ENCODE measurements at places on chromosomes 3 and 15.

DNA sequence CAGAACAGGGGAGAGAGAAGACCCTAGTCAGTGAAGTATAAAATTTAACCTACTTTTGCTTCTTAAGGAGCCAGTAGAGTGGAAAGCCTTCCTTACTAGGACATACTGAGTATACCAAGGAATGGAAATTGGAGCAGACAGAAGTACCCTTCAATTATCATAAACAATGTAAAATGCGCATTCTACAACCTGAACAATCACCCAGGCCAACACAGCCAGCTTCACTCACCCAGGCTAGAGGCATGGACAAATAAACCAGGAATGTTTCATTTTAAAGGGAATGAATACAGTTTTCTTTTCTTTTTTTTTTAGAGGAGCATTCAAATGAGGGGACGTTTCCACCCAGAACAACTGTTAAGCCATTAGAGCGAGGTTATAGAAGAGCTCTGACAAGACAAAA, 41.9 kb upstream of the PLXND1 start:
- no peak for DNase-seq

GRCh38 chr3:12947504-12948369, 106.4 kb upstream of the RPL32 start:
- no peak for DNase-seq

DNA sequence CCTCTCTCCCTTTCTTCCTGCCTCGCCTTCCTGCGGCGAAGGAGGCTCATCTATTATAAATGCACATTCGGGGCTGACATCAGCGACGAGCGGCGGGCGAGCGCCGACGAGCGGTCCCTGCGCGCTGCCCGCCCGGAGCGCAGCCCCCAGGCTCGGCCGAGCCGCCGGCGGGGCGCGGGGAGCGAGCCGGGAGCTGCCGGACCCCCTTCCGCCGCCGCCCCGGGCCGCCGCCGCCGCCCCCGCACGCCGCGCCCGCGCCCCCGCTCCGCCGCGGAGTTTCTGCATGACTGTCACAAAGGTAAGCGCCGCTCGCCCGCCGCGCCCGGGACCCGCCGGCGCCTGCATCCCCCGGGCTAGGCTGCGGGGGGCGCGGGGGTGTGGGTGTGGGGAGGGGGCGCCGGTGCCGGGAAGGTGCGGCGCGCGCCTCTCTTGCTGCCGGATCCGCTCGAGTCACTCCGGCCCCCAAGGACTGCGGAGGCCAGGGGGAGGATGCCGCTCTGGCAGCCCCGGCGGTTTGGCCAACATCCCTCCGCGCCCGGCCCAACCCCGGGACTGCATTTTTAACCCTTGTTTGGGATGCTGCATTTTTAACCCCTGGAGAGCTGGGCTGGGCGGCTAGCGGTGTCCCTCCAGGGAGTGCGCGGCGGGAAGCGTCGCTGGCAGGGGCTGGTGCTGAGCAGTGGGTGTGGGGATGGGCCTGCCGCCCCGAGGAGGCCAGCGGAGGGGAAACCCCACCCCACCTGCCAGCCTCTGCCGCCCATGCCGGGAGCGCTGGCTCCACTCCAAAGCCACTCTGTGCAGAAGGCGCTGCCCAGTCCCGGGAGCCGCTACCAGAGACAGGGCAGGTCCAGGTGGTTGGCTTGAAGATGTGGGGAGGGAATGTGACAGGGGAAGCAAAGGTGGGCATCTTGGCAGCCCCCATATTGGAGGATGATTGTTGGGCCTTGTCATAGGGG, at the start of gene CORO2B:
CORO2B (plus strand) TSS at position 14 of the 956 bp plus-strand sequence; CDS start at position 284, 270 bp downstream.
- no peak for DNase-seq

- no peak for DNase-seq
Measured at GRCh38 chr3:24740326-24740725, 245.7 kb upstream of the THRB start.

- no peak for DNase-seq
Measured at GRCh38 chr3:33092496-33093254, 4.3 kb downstream of the GLB1 start.

DNA sequence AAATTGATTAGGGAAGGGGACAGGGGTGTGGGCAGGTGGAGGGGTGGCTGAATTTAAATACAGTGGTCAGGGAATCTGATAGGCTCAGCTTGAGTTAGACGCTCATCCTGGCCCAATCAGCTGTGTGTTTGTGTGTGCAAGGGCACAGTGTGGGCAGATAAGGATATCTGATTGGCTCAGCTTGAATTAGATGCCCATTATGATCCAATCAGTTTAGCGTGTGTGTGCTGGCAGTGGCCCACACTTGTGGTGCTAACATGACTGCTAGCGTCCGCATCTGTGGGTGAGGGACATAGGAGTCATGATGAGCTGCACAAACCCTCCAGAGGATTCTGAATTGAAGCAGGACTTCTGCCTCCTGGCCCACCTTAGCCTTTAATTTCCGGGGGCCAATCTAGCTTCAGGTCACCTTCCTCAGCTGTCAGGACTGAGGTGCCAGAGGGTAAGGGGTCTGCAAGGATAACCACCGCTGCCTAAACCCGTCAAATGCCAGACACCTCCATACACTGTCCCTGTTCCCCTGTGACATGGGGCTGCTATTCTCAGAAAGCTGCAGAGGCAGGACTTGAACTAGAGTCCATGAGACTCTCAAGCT, 97.3 kb downstream of the CORO2B start:
- DNase-seq: no peak

DNA sequence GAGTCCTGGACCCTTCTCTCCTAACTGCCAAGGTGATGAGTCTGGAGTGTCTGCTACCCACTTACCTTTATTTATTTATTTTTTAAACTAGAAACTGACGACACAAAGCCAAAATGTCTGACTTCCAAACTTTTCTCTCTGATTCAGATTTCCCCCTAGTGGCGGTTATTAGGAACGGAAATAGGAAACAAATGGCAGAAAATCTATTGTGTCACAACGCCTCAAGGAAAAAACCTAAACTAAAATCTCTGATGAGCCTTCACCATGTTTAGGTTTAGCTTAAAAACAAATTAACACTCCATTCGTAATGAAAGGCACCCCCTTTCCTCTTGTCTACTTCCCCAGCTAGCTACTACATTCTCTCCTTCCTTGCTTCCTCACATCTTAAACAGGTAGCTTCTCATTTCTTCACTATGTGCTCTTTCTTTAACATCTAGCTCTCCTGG, 94.0 kb upstream of the MEX3B start:
- DNase-seq: no peak

- DNase-seq: no peak
Measured at GRCh38 chr15:79381593-79381992, 50.5 kb upstream of the MINAR1 start.

DNA sequence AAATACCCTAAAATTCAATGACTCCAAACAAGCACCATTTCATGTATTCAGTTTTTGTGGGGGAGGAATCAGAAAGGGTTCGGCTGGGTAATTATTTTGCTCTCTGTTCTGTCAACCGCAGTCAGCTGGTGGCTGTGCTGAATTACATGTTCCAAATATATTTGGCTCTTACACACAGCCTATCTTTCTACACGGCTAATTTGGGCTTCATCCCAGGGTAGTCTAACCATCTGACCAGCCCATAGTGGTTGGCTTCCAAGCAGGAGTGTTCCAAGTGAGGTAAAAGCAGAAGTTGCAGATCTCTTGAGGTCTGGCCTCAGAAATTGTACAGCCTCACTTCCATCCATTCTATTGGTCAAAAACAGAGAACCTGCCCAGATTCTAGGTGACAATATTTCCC, 760.8 kb upstream of the SEMA6D start:
- DNase-seq: no peak

- DNase-seq: no peak
Measured at GRCh38 chr3:64220161-64220914, 4.9 kb downstream of the PRICKLE2 start.

DNA sequence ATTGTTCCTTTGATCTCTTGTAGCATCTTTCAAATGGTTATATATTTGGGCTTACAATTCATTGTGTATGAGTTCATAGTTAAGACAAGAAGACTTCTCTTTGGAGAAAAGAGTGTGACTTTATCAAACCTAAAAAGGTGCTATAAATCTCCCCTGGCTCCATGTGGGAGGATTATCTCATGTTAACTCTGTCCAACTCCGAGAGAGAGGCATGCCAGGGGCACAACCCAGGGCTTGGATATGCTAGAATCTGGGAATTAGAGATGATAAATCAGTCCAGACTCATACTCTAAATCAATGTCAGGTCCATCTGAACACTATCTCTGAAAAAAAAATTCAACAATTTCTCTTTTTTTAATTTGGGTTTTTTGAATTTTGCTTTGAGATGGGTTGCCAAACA, 462.8 kb downstream of the TUSC7 start:
- no peak for DNase-seq

DNA sequence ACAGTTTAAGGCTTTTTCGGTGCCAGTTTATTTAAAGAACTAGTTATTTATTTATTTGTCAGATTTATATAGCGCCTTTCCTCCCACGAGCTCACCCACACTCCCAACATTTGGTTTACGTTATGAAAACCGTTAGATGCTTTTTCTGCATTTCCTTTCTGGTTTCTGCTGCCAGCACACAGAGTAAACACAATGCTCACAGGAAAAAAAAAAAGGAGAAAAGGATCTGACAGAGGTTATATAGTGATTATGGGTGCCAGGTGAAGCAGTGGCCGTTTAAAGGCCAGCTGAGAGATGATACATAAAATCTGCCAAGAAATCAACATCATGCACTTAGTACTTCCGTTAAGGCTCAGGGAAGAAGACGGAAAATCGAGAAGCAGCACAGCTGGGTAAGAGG, 37.9 kb downstream of the ETV5 start:
- no peak for DNase-seq

DNA sequence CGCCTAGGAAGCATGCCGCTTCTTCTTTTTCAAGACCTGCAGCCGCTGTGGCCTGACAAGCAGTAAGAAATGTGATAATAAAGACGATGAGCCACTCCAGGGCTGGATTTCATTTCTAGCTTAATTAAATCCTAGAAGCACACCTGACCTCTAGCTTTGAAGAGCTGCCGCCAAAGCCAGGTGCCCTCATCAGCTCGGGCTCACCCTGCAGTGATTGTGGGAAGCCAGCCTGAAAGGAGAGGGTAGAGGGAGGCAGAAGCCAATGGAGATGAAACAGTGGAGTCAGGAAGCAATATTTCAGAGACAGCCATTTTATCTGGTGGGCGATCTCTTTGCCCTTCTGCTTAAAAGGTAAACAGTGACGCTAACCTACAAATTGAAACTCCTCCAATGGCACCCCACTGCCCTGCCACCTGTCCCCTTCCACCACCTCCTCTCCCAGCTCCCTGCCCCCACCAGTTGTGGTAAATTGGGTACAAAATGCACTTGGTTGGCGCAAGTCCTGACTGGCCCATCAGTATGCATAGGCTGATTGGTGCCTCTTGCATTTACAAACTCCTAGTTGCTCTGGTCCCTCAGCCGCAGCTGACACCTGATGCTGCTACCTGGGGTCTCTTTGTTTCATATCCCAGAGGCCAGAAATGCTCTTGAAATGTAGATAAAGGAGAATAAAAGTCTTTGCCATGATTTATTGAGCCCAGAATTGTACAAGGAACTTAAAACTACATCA, 385.3 kb downstream of the PDCD6IP start:
- no peak for DNase-seq

DNA sequence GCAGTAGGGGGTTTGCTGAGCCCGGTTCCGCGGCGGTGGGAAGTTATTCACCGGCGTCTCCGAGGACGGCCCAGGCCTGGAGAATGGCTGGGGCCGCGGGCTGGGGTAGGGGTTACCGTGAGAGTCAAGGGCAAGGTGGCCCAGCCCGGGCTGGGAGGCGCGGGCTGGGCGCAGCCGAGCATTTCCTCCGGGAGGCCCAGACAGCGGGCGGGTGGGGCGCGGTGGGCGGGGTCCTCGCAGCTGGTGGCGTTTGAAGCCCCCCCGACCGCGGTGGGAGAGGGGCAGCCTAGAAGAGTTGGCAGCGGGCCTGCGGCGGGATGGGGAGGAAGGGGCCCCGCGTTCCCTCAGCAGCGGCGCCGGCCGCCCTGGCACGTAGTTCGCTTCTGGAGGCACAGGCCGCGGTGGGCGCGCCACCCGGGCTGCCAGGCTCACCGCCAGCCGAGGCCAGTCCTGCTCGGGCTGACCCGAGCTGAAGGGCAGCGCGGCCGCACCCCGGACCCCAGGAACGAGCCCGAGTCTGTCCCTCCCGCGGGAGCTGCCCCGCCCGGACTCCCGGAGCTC, 960 bp upstream of the KLF13 start:
- DNase-seq: no peak
